Bronchial epithelial cell (primary cell): ENCODE measurements at places on chromosomes 6 and 20.

DNA sequence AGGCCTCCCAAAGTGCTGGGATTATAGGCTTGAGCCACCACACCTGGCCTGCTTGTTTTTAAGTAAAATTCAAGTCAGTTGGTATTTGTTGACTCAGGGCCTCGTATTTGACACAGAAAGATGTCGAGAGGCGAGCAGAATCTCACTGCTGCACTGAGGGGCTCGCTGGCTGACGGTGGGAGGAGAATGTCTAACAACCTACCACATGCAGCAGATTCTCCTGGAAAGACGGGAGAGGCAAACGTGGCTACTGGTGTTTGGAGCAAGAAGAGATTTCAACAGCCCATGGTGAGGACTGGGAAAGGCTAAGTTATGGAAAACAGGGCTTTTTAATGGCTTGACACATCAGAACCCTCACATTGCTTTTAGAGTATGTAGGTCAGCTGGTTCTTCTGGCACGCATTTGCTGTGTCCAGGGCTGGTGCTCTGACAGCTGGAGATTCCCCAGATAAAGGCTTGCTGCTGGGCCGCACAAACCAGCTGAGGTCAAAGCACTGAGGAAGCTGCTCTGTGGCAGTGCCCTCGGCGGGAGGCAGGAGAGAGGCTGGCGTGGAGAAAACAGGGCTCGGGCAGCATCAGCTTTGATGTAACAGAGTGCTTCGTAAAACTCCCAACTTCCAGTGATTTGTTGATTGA, 84.2 kb upstream of the FRMD1 start:
- DNase-seq = no peak

GRCh38 chr20:16712511-16712947, 17.3 kb upstream of the SNRPB2 start:
- no peak for DNase-seq

DNA sequence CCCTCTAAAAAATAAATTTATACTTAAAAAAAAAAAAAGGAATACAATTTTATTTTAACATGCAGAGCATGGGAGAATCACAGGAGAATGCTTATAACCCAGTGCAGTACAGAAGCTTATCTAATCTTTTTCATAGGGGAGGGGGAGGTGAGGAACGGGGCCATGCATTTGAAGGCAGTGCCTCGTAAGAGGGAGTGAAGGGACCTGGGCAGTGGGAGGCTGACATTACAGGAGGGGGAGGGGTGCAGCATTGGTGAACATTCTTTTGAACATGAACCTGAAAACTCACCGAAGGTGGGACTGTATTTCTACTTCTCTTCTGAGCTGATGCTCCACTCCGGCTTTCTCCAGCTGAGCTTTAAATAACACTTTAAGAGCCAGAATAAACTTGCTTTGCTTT, 9.3 kb downstream of the AURKA start:
- DNase-seq = no peak

DNA sequence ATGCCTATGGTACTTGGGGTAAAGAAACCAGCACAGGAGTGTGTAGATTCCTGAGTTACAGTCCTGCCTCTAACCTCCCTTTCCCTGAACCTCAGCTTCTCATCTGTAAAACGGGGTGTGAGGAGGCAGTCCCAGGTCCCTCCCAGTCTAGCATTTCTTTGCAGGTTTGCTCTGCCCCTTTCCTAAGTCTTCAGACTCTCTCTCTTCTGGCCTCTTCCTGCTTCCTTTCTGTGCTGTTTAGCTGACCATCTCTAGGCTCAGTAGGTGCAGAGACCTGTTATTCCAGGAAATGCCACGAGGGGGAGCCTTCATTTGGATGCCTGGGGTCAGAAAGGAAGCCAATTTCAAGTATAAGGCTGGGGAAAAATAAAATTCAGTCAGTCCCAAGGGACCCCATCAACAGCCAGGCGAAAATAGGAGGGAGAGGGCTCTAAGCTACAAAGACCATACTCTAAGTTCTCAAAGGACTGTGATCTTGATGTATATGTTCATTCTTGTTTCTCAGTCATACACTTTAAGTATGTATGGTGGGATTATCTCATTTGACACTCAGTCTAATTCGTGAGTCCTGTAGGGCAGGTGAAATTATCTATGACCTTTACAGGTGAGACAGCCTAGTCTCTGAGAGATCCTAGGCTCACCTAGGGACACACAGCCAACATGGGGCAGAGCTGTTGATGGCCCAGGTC, 89.1 kb downstream of the NCR2 start:
- peak; percentile 65 for DNase-seq

DNA sequence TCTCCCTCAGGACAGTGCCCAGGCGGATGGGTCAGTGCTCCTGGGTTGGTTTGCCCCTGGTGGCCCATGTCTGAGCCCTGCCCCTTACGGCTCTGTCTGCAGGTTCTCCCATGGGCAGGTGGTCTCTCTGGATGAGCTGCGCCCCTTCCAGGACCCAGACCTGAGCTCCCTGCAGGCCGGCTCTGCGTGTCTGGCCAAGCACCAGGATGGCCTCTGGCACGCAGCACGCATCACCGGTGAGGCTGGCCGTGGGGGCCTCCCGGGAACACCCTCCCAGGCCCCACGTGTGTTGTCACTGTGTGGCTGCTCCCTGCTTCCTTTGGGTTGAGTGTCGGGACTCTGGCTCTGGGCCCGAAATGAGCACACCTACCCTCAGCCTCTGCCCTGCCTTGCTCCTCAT, 3.3 kb upstream of the LIME1 start:
- DNase-seq = no peak
